PC-9 (cell line): ENCODE measurements at places on chromosomes 16 and 17. TPM values are rescaled to one million over a fixed set of nuclear protein-coding genes. Genes with fewer than 3 reads are reported as not detected.

DNA sequence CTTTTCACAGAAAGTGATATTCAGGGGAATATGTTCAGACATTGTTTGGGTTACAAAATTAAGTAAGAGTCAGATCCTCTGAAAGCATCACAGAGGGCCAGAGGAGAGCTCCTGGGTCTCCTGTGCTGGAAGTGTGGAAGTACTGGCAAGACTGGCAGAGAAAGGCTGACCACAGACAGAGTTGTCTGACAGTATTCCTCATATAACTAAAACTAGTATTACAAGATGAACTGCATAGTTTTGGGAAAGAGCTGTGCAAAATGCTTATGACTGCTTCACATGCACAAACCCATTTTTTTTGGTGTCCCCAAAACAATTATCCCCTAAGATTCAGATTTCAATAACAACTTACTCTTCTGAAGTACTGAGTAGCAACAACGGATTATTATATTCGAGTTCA is 35.2 kb downstream of the N4BP1 start:
- peak; percentile 85 for DNase-seq

- DNase-seq, result no peak
Measured at GRCh38 chr16:54652201-54652770, 278.4 kb upstream of the IRX5 start.

DNA sequence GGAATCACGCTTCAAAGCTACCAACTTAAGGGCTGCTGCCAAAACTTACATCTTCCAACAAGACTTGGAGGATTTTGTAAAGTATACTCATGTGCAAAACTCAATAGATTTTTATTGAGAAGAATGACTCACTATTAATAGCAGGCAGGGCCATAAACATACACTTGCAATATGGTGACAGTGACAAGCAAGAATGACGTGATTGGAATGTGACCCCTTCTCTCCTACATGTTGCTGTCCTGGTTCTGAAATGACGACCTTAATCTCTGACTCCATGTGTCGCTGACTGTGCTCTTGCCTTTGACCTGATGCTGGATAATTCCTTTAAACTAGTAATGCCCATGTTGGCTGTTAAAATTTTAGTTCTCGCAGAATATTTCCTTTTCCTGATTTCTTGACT is 174.5 kb downstream of the PARN start:
- peak; percentile 74 for DNase-seq

- DNase-seq, result no peak
Measured at GRCh38 chr17:41396996-41397660, at the start of gene KRT31. Gene KRT31, minus strand, starts transcription at chr17:41397608. Its CDS starts 69 bp downstream, at chr17:41397539.

HP gene
- total RNA-seq, result not detected in 2 replicates

PIRT gene
- total RNA-seq, result not detected in 2 replicates

DNAH17 gene
- total RNA-seq, result 0.76 and 1.4 TPM in 2 replicates
